ENCODE measurements at places on chromosomes 7 and 10. TPM values are rescaled to one million over a fixed set of nuclear protein-coding genes. Genes with fewer than 3 reads are reported as not detected.

- H3K4me3 ChIP-seq, result no peak overlapping the region
- H3K4me1 ChIP-seq, result no peaks in the 10 kb centered on the region
- H3K36me3 ChIP-seq, result no peaks in the 10 kb centered on the region
- H3K27ac ChIP-seq, result no peak overlapping the region
- DNase-seq, result no peak
These were observed 15.8 kb upstream of the LIPN start for GRCh38 chr10:88744002-88744401.

PKD1L1 gene
- polyA plus RNA-seq, result 0.27 TPM

- no peaks in the 10 kb centered on the region for H3K4me1 ChIP-seq
- no peaks in the 10 kb centered on the region for H3K36me3 ChIP-seq
- DNase-seq, result no peak
- no peaks in the 10 kb centered on the region for H3K27me3 ChIP-seq
- H3K4me3 ChIP-seq, result no peak overlapping the region
- H3K27ac ChIP-seq, result no peak overlapping the region
These were observed 36.5 kb downstream of the MCU start for GRCh38 chr10:72728462-72728861.

GRCh38 chr7:39880556-39880955, 69.5 kb upstream of the CDK13 start:
- H3K36me3 ChIP-seq, result no peaks in the 10 kb centered on the region
- H3K4me3 ChIP-seq, result no peak overlapping the region
- H3K27ac ChIP-seq, result no peak overlapping the region
- H3K4me1 ChIP-seq, result no peaks in the 10 kb centered on the region
- no peaks in the 10 kb centered on the region for H3K27me3 ChIP-seq
- DNase-seq, result no peak

GNB2 gene
- polyA plus RNA-seq, result 167 TPM

RGR gene
- polyA plus RNA-seq, result 16.4 TPM

- no peak overlapping the region for H3K27ac ChIP-seq
- no peaks in the 10 kb centered on the region for H3K27me3 ChIP-seq
- no peak overlapping the region for H3K4me3 ChIP-seq
- no peaks in the 10 kb centered on the region for H3K4me1 ChIP-seq
These were observed 24.7 kb downstream of the ST7 start for GRCh38 chr7:116978006-116978405.

GRCh38 chr10:97011397-97011796, 174.4 kb downstream of the SLIT1 start:
- H3K36me3 ChIP-seq, result no peaks in the 10 kb centered on the region
- no peak overlapping the region for H3K4me3 ChIP-seq
- H3K4me1 ChIP-seq, result no peaks in the 10 kb centered on the region
- H3K27ac ChIP-seq, result no peak overlapping the region
- no peak for DNase-seq

DNA sequence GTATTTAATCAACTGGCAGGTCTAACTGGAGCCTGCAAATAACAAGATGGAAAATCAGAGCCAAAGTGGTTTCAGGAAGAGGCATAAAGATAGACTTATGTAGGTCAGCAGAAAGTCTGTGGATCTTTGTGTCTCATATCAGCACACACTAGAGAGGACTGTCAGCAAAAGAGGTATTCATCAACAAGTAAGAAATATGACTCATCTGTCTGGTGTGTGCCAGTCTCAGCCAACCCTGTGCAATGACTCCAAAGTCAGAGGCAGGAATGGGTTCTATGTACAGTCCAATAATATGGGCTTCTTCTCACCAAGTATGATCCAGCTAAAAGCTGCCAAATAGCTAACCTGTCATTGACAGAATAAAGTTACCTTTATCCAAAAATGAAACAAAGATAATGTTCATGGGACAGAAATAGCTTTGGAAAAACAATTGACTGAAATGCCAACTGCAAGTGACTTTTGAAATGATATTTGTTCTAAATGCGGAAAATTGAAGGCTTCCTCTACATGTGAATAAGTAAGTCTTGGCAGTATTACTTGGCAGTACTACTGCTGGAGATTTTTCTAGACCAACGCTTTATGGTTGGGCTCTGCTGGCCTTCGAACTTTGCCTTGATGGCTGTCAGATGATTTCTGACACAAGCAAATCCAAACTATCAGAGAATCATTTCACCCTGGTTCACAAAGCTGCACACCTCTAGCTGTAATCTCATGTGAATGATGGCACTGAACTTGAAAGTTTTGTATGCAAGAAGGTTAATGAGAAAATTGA, 272.3 kb upstream of the SEMA3C start:
- no peak overlapping the region for H3K27ac ChIP-seq
- peak; percentile 47 for DNase-seq
- H3K36me3 ChIP-seq, result no peaks in the 10 kb centered on the region
- no peaks in the 10 kb centered on the region for H3K4me1 ChIP-seq

- H3K4me3 ChIP-seq, result no peak overlapping the region
- peak overlapping the region; percentile 42 for H3K27ac ChIP-seq
- peaks cover 8% of the 10 kb centered on the region for H3K36me3 ChIP-seq
- no peaks in the 10 kb centered on the region for H3K27me3 ChIP-seq
- no peak for DNase-seq
These were observed 34.0 kb downstream of the GNA12 start for GRCh38 chr7:2809903-2810625.

MMRN2 gene
- polyA plus RNA-seq, result 20.8 TPM

DNA sequence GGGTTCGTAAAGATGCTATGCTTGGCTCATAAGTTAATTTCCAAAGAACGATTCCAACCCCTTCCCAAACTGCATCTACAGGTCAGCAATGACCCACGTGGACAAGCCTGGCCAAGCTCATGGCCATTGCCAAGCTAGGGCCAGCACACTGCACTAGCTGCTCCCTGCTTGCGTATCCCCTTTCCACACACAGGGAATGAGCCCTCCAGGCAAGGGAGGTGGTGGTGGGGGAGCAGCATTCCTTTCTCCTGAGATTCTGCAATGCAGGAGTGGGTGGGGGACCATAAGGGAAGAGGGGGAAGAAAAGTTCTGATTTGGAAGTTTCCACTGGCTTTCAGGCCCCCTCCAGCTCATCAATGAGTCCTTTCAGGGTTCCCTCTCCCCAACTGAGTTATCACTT, 56.0 kb downstream of the SH3PXD2A start:
- H3K36me3 ChIP-seq, result peaks cover 31% of the 10 kb centered on the region
- H3K4me3 ChIP-seq, result no peak overlapping the region
- no peaks in the 10 kb centered on the region for H3K27me3 ChIP-seq
- peaks cover 8% of the 10 kb centered on the region for H3K4me1 ChIP-seq
- H3K27ac ChIP-seq, result no peak overlapping the region
- DNase-seq, result no peak
